T follicular helper cell (primary cell): ENCODE measurements at places on chromosomes 12 and 14.

DNA sequence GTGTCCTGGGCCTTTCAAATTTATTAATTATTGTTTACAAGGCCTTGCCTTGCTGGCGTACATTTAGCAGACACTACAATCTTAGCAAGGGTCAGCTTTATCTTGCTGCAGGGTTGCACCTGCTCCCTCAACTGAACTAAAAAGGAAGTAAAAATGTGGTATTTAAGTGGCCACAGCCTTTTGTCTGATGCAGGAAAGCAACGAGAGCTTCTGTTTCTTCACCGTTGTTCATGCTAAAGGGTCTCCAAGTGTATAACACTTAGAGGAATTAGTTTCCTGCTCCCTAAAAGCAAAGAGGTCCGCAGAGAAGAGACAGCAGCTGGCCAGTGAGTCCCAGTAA is 62.8 kb upstream of the EGLN3 start:
- no peak for DNase-seq

GRCh38 chr12:108701779-108702441 is 29.4 kb downstream of the CORO1C start:
- DNase-seq = no peak

DNA sequence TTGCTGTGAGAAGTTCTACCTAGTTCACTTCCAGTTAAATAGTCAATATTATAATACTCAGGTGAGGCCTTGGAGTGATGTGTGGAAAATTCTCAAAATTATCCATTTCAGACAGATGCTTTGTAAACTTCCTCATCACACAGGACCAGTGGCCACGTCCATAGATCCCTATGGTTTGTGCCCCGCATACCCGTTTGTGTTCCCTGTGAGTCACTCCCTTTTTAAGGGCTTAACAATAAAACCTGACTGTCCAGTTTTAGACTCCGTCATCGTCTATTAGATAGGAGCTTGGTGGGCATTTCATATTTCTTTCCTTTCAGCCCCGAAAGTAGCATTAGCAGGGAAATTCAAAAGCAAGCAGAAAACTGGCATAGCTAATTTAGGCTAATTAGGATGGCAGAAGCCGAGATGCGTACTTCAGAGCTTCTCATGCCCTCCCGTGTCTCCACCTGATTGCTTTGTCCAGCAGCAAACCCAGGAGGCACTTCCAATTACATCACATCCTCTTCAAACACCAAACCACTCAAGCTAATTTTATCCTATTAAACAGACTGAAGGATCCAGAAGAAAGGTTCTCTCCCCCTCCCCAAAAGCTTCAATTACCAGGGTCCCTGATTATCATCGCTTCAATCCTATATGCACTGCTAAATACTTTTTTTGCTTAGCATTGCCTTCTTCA is 186.6 kb upstream of the OTX2 start:
- no peak for DNase-seq

GRCh38 chr12:107329569-107330324 is 236.4 kb upstream of the CRY1 start:
- no peak for DNase-seq

- no peak for DNase-seq
Measured at GRCh38 chr12:51390891-51391282, 319 bp downstream of the GALNT6 start.

DNA sequence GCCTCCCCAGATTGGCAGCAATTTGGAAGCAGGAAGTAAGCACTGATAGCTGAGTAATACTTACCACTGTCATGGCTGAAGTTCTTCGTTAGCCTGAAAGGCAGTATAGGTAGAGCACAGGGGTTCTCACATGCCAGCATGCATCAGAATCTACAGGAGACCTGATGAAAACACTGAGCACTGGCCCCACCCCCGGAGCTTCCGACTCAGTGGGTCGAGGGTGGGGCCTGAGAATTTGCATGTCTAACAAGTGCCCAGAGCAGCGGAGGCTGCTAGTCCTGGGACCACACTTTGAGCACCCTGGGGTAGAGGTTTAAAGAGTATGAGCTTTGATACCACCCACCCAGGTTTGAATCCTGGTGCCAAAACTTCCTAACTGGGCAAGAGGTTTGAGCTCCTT is 89.6 kb downstream of the FBXW8 start:
- DNase-seq = no peak

- no peak for DNase-seq
Measured at GRCh38 chr12:124576061-124576650, 8.7 kb upstream of the NCOR2 start.

DNA sequence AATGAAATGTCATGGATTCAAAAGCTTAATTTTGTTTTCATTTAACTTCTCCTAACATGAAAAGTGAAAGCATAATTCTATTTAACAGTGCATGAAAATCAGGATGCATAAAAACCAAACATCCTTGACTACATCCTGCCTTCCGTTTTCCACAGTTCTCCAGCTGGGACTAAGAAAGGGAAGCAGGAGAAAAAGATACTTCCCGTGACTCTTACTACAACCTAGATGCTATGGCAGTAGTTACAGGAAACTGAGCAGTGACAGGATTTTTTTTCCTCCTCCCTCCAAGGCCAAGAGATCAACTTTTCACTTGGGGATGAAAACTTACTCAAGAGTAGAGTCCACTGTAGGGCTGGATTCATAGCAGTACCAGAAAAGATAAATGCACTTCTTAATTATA is 2.6 kb downstream of the EXOC5 start:
- no peak for DNase-seq

GRCh38 chr12:91289906-91290305 is 107.3 kb upstream of the DCN start:
- DNase-seq = no peak

- DNase-seq = no peak
Measured at GRCh38 chr14:89384023-89384422, 33.0 kb downstream of the FOXN3 start.

GRCh38 chr12:78864403-78864869 is at the start of gene SYT1:
SYT1 (plus strand) TSS chr12:78864774.
- DNase-seq = no peak
